ENCODE measurements at places on chromosomes 3 and 15.
A peak's percentile ranks its signal among the peaks of the same experiment; 100 is the strongest.

DNA sequence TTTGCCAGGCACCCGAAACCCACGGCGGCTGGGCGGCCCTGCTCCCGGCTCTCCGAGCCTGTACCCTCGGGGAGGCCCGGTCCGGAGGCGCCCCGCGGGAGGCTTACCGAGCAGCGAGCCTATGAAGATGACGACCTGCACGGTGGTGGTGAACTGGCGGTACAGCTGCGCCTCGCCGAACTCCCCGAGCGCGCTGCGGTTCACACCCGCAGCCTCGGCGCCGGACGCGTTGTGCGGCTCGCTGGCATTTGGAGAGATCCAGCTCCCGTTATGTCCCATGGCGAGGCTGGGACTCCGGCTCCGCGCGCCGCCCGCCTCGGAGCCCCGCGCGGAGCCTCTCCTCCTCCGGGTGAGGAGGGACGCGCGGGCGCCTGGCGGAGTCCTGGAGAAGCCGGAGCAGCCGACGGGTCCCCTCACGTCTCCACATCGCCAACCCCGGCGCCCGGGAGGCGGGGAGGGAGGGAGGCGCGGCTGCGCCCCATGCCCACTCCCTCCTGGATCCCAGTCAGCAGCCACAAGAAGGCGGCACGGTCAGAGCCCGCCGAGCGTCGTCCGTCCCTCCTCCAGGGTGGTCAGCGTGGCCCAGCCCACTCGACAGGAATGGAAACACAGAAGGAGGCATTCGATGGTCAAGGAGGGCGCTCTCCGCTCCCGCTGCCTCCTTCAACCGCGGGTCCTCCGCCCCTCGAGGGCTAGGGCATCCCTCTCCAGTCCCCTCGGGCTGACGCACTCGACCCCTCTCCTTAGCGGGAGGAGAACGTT, at the start of gene GPR176:
TSS of gene GPR176 (minus strand) at position 519 of the 762 bp plus-strand sequence. CDS start at position 279, 240 bp downstream.
- ATAC-seq = peak; percentile 7

DNA sequence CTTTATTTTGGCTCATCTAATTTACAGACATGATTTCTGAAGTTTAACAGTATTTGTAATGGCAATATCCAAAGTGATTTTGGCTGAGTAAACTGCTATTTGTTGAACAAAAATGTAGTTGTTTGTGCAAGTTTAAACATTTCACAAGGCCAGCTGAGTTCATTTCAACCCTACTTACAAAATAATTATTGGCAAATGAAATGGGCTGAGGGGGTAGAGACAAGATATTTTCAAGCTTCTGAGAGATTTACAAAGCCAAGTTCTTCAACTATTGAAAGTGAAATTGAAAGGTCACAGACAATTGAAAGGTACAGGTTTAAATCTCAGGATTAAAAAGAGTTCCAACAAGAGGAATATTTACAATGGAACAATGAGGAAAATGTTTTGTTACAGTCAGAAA, 77.1 kb downstream of the DUT start:
- ATAC-seq = no peak

DNA sequence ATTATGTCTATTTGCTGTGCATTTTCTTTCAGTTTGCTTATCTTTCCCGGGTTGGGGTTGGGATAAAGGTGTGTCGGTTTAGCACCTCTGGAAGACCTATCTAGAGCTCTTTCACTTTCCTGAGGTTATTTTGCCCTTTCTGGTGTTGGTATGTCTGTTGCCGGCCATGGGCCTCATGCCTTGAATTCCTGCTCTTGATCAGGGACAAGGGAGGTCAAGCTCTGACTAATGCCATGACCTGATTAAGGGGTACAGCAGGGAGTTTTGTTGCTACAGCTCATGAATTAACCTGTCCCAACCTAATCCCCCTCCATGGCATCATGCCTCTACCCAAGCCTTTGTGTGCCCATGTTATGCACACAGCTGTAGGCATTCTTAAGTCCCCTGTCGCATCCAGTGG, 70.5 kb upstream of the GOLGA6B start:
- ATAC-seq = no peak

- ATAC-seq = peak; percentile 38
Measured at GRCh38 chr3:177934001-177934891, 602.0 kb upstream of the KCNMB2 start.

- no peak for ATAC-seq
Measured at GRCh38 chr15:56871185-56871584, 47.3 kb upstream of the TCF12 start.

DNA sequence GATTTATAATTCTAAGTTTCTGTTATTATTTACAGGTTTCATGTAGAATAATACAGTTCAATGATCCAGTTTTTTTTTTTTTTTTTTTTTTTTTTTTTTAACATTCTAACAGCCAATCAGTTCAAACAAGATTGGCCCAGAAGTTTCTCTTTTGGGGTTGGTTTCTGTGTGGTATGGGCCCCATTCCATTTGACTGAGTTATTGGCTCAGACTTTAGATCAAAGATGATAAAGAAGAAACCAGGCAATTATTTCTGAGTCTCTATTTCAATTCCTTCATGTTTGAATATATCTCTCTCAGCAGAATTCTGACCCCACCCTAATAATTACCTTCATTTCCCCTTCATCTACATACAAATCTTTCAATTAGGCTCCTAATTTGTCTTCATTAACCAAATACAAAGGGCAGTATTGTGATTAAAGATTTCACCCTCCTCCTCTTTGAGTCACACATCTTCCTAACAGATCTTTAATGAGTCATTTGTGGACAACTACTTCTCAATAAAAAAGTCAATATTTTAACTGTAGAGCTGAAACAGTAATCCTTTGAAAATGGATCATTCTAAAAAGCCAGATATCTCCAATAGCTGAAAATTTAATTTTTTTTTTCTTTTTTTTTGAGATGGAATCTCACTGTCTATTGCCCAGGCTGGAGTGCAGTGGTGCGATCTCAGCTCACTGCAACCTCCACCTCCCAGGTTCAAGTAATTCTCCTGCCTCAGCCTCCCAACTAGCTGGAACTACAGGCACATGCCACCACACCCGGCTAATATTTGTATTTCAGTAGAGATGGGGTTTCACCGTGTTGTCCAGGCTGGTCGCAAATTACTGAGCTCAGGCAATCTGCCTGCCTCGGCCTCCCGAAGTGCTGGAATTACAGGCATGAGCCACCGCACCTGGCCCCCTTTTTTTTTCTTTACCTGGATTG, 878.8 kb downstream of the NAALADL2 start:
- no peak for ATAC-seq

- ATAC-seq = no peak
Measured at GRCh38 chr3:112672716-112673541, 32.0 kb upstream of the CCDC80 start.

GRCh38 chr15:99167640-99168039, 62.8 kb downstream of the SYNM start:
- peak; percentile 69 for ATAC-seq

GRCh38 chr15:46901001-46901400, 816.3 kb upstream of the SEMA6D start:
- no peak for ATAC-seq

DNA sequence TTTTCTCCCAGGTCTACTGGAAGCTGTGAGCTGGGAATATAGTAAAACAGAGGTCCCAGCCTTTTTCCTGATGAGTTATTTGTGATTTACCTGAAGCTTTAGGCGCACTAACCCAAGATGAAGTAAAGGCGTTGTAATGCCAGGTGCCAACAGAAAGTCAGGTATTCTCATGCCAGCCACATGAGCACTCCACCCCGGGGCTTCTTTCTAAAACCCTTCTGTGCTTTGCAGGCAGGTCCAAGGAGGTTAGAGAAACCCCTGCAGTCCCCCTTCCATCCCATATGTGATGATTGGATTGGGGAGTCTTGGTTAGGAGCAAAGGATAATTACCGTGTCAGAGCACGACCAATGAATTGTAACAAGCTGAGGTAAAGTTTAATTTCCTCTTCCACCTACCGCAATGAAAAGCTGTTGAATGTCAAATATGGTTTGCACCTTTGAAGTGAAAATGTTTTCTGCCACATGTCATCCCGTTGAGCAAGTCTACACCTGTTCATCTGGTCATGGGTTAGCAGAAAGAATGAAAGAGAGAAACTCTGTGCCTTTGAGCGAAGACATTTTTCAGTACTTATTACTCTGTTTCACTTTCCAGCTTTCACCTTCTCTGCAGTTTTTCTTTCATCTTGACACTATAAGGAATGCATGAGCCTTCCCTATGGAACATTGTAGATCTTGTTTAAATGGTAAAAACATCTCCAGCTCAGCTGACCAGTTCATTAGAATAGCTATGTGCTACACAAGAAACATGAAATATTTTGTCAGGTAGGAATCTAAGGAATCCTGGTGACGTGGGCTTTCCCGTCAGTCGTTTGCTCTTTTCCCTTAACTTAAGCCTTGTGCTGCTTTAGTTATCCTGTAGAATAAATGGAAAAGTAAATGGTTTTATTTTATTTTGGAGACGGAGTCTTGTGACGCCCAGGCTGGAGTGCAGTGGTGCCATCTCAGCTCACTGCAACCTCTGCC, 204.6 kb upstream of the IL12A start:
- ATAC-seq = no peak

DNA sequence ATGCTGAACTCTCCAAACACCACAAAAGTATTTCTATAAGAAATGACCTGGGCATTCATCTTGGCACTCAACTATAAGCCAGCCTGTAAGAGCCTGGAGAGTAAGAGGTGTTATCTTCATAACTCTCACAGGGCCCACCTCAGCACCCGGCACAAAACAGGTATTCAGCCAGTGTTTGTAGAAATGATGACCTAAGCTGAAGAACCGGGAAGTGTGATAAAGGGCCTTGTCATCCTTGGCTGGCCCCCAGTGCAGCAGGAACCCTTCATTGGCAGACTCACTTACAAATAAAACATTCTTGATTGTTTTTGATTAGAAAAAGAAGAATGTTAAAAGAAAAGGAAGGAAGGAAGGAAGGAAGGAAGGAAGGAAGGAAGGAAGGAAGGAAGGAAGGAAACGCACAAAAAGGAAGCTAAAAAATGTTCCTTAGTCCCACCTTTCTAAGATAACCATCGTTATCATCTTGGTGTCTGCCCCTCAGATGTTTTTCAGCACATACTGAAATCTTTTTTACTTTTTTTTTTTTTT, 52.1 kb downstream of the DAPK2 start:
- no peak for ATAC-seq

DNA sequence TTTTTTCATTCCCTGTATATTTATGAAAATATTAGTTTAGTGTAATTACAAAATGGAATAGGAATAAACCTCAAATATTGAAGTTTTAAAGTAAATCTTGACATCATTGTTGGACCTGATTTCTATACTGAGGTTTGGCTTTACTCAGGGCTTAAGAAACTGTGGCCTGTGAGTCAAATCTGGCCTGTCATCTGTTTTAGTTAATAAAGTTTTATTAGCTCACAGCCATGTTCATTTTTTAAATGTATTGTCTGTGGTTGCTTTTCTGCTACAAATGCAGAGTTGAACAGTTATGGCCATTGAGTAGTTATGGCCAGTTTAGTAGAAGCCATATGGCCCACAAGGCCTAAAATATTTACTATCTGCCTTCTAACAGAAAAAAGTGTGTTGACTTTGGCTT, 80.7 kb downstream of the DIPK2A start:
- ATAC-seq = no peak

- peak; percentile 53 for ATAC-seq
Measured at GRCh38 chr3:48466386-48467109, 20.0 kb downstream of the ATRIP start.

- ATAC-seq = peak; percentile 50
Measured at GRCh38 chr15:85168642-85169173, 187.1 kb downstream of the PDE8A start.

GRCh38 chr15:81026836-81027599, 26.3 kb downstream of the TLNRD1 start:
- ATAC-seq = no peak

DNA sequence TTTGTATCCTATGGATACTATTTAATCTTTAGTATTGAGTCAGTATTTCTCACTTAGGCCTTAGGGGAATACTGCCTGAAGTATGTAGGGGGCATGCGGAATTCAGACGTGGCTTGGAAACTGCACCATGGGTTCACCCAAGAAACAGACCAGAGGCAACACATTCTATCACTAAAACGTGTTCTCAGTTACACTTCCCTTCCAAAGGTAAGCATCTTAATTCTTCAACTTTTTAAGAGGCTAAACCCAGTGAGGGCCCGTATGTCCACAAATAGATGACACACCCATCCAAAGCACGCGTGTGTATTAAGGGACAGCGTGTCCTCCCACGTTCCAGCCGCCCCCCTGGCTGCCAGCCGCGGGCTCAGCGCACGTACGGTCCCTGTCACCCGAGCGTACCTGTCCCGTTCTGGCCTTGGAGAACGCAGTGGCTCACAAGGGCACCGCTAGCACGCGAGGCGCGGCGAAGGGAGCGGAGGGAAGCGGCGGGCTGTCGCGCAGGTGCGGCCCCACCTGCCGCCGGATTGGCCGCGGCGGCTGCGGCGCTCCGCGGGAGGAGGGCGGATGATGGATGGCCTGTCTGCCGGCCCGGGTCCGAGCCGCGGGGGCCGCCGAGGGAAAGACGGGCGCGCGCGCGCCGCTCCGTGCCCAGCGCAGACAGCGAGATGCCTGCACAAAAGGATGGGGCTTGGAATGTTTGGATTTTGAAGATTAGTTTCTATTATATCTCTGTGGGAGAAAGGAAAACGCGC, 1003.9 kb upstream of the NR2F2 start:
- no peak for ATAC-seq

GRCh38 chr3:42023380-42023779, 61.5 kb upstream of the ULK4 start:
- ATAC-seq = no peak

DNA sequence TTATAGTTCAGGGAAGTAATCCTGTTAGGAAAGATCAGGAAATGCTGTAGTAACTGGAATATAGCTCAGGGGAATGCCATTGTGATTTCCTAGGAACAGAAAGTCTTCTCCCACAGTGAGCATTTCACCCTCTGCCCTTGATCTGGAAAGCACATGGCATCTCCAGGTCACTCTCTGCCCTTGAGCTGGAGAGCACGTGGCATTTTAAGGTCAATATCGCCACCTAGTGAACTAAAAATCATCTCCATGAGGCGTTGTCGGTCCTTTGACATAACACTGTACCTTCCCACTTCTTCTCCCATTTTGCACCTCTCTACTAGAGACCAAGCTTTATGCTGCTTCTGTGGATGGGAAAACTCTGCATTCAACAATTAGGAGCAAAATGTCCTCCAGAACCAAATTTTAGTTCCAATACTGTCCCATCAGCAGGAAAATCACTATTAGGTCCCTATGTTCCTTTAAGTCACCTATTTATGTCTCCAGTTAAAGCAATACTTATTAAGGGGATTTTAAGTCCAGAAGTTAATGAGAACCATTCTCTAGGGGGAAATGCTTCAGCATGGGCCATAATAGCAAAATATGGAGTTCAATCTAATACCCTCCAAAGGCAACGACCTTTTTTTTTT, 54.7 kb upstream of the GK5 start:
- ATAC-seq = peak; percentile 75

GRCh38 chr3:120113128-120114116, 19.2 kb upstream of the GSK3B start:
- no peak for ATAC-seq
